Tibial nerve (tissue), 4 donors: ENCODE measurements at places on chromosomes 16 and 17.

- DNase-seq = no peak
- H3K27ac ChIP-seq = peak overlapping the region; percentile 94
- H3K27me3 ChIP-seq = no peaks in the 10 kb centered on the region
- peak overlapping the region; percentile 86 for H3K4me3 ChIP-seq
- H3K36me3 ChIP-seq = no peaks in the 10 kb centered on the region
Observed at GRCh38 chr16:67661101-67661761, 471 bp downstream of the PARD6A start.

DNA sequence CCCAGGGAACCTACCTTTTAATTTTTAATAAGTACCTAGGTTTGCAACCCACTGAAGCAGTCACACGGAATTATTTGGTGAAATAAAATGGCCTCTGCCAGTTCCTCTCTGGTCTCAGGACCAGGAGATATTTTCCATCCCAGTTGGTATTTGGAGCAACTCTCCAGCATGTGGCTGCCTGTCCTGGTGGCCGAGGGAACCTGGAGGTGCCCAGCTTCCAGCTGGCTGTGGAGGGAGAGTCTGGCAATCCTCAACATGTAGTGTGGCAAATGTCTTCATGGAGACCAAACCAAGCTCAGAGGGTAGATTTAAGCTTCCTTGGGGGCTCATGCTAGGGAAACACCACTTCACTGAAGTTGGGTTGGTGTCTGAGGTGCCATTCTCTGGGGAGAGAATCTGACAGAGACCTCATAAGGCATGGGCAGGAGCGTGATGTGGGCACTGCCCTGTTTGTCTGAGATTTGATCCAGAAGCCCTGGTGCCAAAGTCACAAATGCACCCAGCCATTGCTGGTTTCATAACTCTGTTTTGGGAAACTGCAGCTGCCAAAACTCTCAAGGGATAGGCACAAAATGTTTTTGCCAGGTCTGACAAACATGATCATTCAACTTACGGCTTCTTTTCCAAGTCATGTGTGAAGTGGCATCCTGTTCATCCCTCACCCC, 2.8 kb downstream of the MT1X start:
- DNase-seq = no peak
- peaks cover 9% of the 10 kb centered on the region for H3K4me1 ChIP-seq
- no peak overlapping the region for H3K27ac ChIP-seq

- H3K27ac ChIP-seq = no peak overlapping the region
- DNase-seq = no peak
- H3K4me1 ChIP-seq = no peaks in the 10 kb centered on the region
- no peaks in the 10 kb centered on the region for H3K36me3 ChIP-seq
- H3K4me3 ChIP-seq = no peak overlapping the region
Observed at GRCh38 chr16:1674751-1675664, 3.1 kb upstream of the JPT2 start.

GRCh38 chr17:40947929-40948328, 10.5 kb upstream of the KRT23 start:
- no peak overlapping the region for H3K27ac ChIP-seq
- no peaks in the 10 kb centered on the region for H3K36me3 ChIP-seq
- peaks cover 11% of the 10 kb centered on the region for H3K4me1 ChIP-seq
- no peak overlapping the region for H3K4me3 ChIP-seq
- DNase-seq = no peak

DNA sequence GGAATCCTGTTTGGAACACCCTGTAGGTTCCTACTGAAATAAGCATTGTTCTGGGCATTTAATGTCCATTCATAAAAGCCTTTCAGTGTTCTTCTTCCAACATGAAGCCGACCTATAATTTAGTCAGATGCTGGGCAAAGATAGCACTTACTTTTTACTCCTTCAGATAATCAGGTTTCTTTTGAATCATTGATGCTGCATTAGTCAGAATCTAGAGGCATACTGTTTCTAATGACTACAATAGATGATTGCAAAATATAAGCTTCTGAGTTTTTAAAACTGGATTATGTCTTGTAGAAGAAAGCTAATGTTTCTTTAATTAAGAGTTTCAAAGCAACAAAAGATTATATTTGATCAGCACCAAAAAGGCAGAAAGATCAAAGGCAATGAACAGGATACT, 16.0 kb downstream of the MMD start:
- H3K27me3 ChIP-seq = no peaks in the 10 kb centered on the region
- DNase-seq = no peak
- no peak overlapping the region for H3K27ac ChIP-seq
- no peaks in the 10 kb centered on the region for H3K36me3 ChIP-seq
